GM23248 (cell line): ENCODE measurements at places on chromosomes 7 and 10. TPM values are rescaled to one million over a fixed set of nuclear protein-coding genes. Genes with fewer than 3 reads are reported as not detected.
A peak's percentile ranks its signal among the peaks of the same experiment; 100 is the strongest.

The ACSM6 gene
- total RNA-seq = not detected in 2 replicates

DNA sequence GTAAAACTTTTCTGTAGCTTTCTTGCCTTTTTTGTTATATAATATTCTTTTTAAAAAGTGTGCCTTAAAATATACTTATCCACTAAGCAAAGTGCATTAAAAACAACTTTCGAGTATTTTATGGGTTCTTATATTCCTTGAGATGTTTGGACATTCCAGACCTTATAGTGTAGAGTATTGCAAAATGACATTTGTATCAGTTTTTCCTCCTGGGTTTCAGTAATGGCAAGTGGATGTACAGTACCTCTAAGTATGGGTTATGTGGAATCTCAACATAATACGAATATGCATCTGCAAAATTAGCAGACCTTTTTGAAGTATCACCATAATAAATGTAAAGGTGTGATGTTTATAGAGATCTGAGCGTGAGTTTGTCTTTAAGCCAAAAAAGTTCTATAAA lies 2.7 kb downstream of the CDK13 start:
- peak overlapping the region; percentile 97 for H3K27ac ChIP-seq
- peak overlapping the region; percentile 98 for H3K4me3 ChIP-seq
- H3K4me1 ChIP-seq = peaks cover 26% of the 10 kb centered on the region
- peak; percentile 50 for DNase-seq
- H3K27me3 ChIP-seq = no peaks in the 10 kb centered on the region

GRCh38 chr7:114939484-114940097 lies 17.7 kb downstream of the MDFIC start:
- no peak overlapping the region for H3K27ac ChIP-seq
- no peaks in the 10 kb centered on the region for H3K36me3 ChIP-seq

- H3K27me3 ChIP-seq = no peaks in the 10 kb centered on the region
- H3K27ac ChIP-seq = peak overlapping the region; percentile 37; the same call in 1 of the 2 replicates
- DNase-seq = peak; percentile 15
- no peak overlapping the region for H3K4me3 ChIP-seq
- H3K4me1 ChIP-seq = peaks cover 27% of the 10 kb centered on the region; the same call in 1 of the 2 replicates
- 0 out of 2 replicates have a peak, but pooled peaks cover 5% of the 10 kb centered on the region for H3K36me3 ChIP-seq
These were observed 106.6 kb downstream of the EXOC4 start for GRCh38 chr7:133359449-133359848.

DNA sequence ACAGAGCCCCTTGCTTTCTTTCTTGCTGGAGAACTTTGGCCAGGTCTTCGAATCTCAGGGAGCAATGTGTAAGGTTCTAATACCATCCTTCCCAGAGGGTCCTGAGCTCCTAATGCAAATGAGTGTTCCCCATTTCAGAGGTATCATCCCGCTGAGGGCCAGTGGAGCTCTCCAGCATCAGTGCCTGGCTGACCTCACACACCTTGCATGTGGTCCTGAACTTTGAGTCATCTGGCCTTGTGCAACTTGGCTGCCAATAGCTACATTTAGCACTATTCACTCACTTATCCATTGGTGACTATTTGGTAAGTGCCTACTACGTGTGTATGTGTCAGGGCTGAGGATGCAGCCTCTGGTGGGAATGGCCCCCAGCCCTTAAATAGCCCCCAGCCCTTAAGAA lies 48.4 kb upstream of the HABP2 start:
- peak; percentile 38 for DNase-seq
- no peak overlapping the region for H3K27ac ChIP-seq
- H3K27me3 ChIP-seq = no peaks in the 10 kb centered on the region; the same call in 1 of the 2 replicates

GRCh38 chr10:43942096-43942850 lies 293.6 kb upstream of the ZNF32 start:
- H3K4me1 ChIP-seq = peaks cover 12% of the 10 kb centered on the region; the same call in 1 of the 2 replicates
- H3K27me3 ChIP-seq = no peaks in the 10 kb centered on the region
- DNase-seq = peak; percentile 17
- H3K36me3 ChIP-seq = no peaks in the 10 kb centered on the region

DNA sequence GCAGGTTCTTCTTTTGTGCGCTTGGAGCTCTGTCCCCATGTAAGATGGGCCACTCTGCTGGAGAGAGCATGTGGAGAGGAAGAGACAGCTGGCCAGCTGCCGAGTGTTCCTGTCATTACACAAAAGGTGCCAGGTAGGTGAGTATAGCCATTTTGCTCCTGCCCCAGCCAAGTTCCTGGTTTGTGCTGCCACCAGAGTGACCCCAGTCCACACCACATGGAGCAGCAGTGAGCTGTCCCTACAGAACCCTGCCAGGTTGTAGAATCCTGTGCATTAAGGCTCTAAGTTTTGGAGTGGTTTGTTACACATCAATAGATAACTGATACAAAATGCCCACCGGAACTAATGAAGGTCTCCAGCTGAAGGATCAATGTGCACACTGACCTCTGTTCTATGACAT lies 84.6 kb upstream of the GHITM start:
- no peaks in the 10 kb centered on the region for H3K27me3 ChIP-seq
- no peak overlapping the region for H3K27ac ChIP-seq
- no peak overlapping the region for H3K4me3 ChIP-seq
- no peaks in the 10 kb centered on the region for H3K4me1 ChIP-seq

The LYZL2 gene
- total RNA-seq = not detected in 2 replicates
